Kidney tubule cell (primary cell): ENCODE measurements at places on chromosomes 5 and 9.

DNA sequence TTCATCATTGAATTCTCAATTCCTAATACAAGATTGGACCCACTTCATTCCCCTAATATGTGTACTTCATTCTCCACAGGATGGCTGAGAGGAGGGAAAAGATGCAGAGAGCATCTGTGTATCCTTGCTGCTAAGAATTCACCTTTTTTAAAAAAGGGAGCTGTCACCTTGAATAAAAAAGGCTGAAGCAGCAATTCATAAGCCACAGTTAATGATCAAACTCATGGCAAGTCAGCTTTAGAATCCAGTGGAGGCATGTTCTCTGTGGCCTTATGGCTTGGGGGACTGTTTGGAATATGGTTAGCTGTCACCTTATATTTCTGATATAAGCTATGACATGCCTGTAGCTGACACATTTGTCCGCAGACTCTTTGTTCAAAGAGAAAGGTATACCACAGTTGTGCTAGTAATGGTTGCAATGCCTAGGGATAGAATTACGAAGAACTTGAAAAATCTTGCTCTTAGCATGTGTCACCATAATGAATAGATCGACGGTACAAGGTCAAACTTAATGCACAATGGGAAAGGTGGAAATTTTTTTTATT lies 256.8 kb upstream of the TNC start:
- no peak for DNase-seq

GRCh38 chr9:123262338-123262737 lies 6.0 kb downstream of the STRBP start:
- no peak for DNase-seq

- DNase-seq, result peak; percentile 53
Measured at GRCh38 chr9:68515326-68516017, 25.2 kb downstream of the TMEM252 start.

DNA sequence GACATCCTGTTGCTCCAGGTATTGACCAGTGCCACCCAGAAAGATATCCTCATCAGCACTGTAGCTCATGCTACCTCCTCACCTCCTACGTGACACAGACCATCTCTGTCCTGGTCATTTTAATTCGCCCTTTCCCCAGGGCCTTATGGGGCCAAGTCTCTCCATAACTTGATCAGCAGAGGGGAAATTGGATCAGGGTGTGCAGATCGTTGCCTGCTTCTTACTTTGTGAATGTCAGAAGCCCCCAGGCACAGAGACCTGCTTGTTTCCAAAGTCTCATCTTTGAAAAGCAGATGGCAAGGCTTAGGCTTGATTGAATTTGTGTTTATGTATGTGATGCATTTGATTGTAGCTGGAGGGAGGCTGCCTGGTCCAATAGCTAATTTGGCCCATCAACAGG lies 8.8 kb upstream of the DBH start:
- no peak for DNase-seq

DNA sequence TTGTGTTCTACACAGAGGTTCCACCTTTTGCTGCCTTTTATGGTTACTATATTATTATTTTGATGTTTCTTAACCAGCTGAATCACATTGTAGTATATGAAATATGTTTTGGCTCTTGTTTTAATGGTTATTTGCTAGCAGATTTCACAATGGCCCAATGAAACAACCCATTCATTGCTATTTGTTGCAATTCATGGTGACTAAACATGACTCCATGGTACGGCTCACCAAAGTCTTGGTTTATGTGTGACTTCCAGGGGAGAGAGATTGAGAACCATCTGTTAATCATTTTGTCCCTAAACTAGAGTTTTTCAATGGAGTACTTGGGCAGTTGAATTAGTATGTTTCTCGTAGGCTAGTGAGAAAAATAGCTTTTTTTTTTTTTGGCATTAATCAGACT lies 108.4 kb downstream of the GHR start:
- peak; percentile 27 for DNase-seq

DNA sequence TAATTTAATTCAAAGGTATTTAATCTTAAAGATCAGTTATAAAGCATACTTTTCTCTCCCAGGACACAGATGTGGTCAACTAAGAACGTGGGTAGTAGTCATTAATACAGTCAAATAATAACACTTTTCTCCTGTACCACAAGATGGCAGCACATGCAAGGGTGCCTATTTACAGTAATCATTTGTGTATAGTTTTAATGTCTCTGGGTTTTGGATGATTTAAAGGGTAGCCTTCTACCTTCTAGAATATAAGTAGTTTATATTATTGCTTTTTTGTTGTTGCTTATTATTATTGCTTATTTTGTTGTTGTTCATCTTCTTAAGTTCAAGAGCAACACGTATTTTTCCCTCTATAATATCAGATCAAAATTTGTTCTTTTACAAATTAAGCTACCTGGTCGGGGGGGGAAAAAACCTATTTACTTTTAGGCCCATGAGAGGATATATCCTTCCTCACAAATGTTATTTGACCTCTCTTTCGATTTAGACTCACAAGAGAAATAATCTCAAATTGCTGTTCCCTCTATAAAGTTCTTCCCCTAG lies 59.6 kb upstream of the SLC27A6 start:
- peak; percentile 62 for DNase-seq

DNA sequence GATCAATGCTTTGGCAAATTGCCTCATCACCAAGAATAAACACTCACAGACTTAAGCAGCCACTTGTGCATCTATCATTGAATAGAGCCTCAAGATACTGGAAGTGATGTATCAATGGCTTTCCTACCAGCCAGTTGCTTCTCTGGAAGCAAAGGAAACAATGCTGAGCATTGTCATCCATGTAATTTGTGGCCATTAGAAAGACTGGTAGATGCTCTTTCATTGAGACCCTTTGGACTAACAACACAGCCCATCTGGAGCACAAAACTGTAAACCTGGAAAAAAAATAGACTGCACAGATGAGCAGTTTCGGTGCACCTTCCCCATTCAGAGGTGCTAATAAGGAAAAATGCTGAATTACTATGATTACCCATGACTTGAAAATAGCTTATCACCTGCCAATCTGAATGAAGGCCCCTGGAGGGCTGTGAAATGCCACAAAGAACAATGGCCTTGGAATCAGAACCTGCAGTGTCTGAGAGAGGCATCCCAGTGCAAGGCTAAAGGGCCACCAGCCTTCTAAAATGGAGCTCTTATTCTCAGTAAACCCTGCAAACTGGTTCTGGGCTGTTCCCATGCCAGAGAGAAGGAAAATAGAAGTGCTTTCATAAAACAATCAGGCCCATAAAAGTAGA lies 127.5 kb downstream of the RFK start:
- no peak for DNase-seq

DNA sequence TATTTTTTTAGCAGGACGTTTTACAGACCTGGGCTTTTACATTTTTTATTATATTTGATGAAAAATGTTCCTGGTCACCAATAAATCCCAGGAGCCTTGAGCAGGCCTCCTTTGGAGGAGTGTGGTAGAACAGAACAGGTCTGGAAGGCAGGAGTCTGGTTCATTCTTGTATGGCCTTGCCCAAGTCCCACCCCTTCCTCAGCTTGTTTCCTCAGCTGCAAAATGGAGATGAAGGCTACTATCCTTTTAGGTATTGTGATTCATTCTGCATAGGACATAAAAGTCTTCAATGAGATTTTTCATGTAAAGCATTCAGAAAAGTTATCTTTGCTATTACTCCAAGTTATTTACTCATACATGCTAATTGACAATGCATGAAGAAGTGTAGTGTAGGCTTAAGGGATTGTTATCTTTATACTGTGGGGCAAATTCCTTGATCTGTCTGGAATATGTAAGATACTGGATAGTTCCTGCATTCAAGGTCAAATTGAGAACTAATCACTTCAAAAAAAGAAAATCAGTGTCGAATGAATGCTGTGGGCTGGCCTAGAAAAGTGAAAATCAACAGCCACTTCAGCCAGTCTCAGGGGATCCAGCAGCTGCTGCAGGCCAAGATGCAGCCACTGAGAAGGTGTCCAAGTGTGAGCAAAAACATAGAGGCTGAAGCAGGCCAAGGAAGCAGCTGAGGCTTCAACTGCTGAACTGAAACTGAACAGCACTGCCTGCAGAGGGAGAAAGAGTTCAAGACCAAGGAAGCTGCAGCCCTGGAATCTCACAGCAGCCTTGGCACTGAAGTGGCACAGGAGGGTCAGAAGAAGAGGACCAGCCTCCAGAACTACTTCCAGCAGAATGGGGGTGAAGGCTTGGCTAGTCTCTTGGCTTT lies 15.5 kb upstream of the SLC36A3 start:
- peak; percentile 6 for DNase-seq

- DNase-seq, result no peak
Measured at GRCh38 chr9:138013836-138014562, 136.4 kb downstream of the CACNA1B start.

DNA sequence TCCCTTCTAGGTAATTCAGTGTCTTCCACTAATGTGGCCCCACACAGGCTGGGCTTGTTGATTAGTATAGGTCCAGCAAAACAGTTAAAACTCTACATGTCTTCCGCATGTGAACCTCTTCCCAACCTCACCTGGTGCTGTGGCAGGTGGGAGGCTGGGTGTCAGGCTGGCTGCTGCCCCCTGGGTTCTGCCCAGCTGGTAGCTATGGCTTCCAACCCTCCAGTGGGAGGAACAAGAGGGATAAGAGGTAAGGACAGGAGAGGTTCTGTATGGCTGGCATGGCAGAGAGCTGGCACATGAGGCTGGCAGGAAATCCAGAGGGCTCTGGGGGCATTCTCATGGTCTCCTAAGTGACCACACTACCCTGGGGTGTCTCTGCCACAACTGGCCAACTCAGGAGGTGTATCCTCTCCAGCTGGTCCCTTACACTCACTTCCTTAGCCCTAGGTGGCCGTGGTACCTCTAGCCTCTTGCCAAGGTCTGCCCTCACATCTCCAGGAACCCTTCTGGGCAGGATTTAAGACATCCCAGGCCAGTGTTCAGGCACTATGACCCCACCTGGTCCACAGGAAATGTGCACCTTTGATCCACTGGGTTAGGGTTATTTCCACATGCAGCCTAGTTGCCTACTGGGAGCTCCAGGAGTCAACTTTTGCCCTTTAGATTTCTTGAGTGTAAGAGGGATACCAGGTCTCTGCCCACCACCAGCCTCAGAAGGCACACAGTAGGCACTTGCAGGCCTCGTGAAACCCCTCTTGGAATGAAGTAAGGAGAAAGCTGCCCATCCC lies 41.7 kb downstream of the AHRR start:
- DNase-seq, result no peak

DNA sequence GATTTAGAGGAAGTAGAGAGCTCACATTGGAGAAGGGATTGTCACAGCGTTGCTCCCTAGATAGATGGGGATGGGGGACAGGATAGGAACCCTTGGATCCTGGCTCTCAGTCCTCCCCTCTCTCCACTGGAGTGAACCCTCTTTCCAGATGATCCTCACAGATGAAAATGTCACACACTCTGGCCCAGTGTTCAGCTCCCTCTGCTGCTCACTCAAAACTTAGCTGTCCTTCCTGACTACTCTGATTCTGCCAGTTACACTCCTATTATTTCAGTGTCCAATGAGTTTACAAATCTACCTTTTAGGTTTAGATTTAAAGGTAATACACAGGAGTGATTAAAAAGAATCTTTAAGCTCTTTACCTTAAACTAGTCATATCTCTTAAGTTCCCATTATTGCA lies 5.8 kb upstream of the SPINK7 start:
- no peak for DNase-seq

DNA sequence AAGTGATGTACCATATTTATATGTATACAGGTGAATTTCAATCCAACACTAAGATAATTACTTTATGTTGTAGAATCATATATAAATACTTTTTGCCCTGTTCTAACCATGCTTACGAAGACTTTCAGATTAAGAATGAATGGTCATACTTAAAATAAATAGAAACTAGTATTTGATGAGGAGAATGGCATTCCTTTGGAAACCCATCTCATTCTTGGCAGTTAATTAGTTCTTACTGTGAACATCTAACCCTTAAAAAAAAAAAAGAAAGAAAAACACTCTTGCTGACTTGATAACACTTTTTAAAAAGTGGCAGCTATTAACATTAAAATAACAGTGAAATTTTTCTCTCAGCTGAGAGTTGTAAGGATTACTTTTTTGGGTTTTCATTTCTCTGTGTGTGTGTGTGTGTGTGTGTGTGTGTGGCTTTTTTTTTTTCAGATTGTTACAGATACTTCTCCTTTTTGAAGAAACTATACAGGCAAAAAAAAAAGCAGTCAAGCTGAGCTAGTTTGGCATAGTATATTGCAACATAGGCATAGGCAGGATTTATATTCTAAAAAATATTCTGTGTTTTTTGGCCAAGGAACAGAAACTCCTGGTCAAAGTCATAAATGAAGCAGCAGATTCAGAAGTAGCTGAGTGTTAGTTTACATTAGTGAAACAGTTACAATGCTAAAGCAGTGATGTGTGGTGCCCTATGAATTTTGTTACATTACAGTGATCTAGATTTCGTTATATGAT lies 163.5 kb downstream of the CD180 start:
- DNase-seq, result no peak

- no peak for DNase-seq
Measured at GRCh38 chr5:156331181-156331580, 4.2 kb downstream of the SGCD start.

GRCh38 chr5:71662381-71662780 lies 56.7 kb upstream of the CARTPT start:
- peak; percentile 32 for DNase-seq

- no peak for DNase-seq
Measured at GRCh38 chr9:126211441-126212074, 115.1 kb upstream of the MVB12B start.

GRCh38 chr9:130651221-130651620 lies 13.2 kb upstream of the PRDM12 start:
- DNase-seq, result no peak

DNA sequence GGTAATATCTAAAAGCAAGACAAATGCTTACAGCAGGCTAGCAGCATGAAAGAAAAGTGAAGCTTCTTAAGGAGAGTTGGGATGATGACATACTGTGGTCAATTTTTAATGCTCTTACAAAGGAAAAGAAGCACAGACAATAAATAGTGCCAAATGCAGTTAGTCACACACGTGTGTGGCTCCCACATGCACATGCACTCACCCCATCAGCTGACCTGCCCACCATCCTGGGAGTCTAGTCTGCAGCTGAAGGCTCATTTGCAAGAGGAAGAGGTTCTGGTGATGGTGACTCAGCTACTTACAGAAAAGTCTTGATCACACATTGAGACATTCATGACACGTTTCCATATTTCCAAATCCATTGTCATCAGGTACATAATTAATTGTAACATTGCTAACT lies 129.3 kb downstream of the MRPL36 start:
- DNase-seq, result peak; percentile 74

DNA sequence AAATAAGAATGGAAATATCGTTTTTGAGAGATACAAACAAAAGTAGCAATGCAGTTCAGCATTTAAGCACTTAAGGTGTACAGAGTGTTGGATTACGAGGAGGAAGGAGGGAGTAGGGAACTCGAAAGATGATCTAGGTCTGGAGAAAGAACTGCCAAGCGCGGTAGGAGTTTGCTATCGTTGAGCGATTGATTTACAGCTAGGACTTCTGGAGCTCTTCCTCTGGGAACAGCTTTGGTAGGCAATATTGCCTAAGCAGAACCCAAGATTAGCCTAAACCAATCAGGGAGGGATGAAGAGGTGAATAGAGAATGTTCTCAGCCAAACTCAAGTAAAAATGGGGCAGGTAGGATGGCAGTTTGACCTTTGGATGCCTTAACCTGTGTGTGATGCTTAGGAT lies 965 bp downstream of the CLTA start:
- DNase-seq, result no peak
